ENCODE measurements at places on chromosomes 1 and 21.

DNA sequence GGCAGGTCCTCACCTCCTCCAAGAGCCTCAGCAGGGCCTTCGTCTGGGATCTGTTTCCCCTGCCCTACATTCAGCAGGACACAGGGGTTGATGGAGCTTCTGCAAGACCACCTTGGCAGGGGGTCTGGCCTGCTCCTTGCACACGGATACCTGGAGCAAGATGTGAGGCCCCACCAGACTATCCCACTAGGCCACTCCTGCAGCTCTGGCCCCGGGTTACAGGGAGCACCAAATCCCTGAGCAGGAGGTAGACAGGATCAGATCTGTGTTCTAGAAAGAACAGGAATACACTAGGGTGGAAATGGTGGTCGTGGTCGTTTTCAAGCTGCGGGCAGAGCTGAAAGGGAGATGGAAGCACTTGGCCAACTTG lies 33.5 kb downstream of the EPHX1 start:
- no peak for DNase-seq

- no peak for DNase-seq
Measured at GRCh38 chr1:26811057-26811456, 15.4 kb upstream of the ZDHHC18 start.

- peak; percentile 74 for DNase-seq
Measured at GRCh38 chr21:26849428-26850115, 4.4 kb upstream of the ADAMTS1 start.

- no peak for DNase-seq
Measured at GRCh38 chr21:42731264-42732032, 78.0 kb downstream of the PDE9A start.

- DNase-seq: no peak
Measured at GRCh38 chr1:90936731-90937130, 85.1 kb downstream of the ZNF644 start.

DNA sequence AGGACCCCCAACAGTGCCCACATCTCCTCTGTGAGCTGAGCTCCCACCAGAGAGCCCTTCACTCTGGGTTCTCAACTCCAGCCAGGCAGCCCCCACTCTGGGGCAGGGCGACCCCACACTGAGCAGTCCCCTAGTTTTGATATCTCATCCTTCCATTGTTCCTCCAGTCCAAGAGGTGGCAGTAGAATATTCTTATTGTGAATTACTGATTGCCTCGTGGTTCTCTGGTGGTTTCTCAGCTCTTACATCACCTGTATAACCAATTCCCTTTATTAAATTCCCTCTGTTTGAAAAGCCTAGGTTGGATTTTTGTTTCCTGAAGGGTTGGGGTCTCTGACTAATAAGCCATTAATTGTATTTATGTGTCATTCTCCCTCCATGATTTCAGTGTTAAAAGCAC lies 407.5 kb downstream of the SETD4 start:
- no peak for DNase-seq

DNA sequence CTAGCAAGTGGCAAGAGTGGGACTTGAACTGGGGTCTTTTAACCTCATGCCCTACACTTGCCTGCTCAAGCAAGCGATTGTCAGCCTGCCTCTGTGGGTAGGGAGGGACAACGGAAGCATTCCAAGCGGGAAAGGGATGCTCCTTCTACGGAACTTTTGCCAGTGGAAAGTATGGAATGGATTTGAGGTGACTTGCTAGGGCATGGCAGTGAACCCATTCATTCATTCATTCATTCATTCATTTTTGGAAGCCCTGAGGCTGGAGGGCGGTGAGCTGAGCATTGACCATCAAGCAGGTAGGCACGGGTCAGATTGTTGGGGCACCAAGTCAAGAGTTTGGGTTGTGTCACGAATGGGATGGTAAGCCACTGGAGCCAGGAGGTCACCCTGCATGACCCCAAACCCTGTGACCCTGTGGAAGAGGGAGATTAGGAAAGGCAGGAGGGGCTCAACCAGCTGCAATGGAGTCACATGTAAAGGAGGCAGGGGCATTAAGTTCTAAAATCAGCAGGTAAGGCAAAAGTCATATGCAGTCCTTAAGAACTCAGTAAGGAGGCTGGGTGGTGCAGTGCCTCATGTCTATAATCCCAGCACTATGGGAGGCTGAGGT lies 11.8 kb upstream of the CITED4 start:
- DNase-seq: no peak
